Activated CD4-positive, alpha-beta memory T cell treated with anti-CD3 and anti-CD28 coated beads for 36 hours (primary cell): ENCODE measurements at places on chromosomes 1 and 21.

- no peaks in the 10 kb centered on the region for H3K4me1 ChIP-seq
- H3K27me3 ChIP-seq, result peaks cover 7% of the 10 kb centered on the region
- H3K36me3 ChIP-seq, result no peaks in the 10 kb centered on the region
- DNase-seq, result no peak
- no peak overlapping the region for H3K4me3 ChIP-seq
Observed at GRCh38 chr1:93506126-93506525, 58.2 kb downstream of the FNBP1L start.

DNA sequence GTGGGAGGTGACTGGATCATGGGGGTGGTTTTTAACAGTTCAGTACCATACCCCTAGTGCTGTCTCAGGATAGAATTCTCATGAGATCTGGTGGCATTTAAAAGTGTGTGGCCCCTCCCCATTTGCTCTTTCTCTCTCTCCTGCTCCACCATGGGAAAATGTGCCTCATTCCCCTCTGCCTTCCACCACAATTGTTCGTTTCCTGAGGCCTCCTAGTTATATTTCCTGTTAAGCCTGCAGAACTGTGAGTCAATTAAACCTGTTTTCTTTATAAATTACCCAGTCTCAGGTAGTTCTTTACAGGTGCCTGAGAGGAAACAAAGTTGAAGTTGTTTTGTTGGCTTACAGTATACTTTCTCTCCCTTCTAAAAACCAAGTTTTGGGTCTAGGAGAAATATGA lies 23.1 kb upstream of the SLC22A15 start:
- no peak overlapping the region for H3K27ac ChIP-seq
- no peaks in the 10 kb centered on the region for H3K36me3 ChIP-seq
- no peak for DNase-seq
- no peaks in the 10 kb centered on the region for H3K4me1 ChIP-seq

DNA sequence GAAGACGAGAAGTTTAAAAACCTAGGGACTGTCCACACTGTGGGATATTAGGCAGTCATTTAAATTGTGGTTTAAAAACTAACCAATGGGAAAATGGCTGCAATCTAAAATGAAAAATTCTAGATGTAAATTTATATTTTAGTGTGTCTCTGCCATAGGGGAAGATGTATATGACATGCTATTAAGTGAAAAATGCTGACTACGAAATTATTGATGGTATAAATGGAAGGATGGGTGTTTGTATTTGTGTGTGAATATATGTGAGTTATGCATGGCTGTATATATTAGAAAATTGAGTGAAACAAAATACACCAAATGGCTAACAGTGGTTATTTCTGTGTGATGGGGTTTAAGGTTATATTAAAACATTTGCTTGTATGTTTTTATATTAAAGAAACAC lies 260.7 kb downstream of the AJAP1 start:
- peaks cover 8% of the 10 kb centered on the region for H3K27me3 ChIP-seq
- H3K27ac ChIP-seq, result no peak overlapping the region
- no peaks in the 10 kb centered on the region for H3K4me1 ChIP-seq
- H3K4me3 ChIP-seq, result no peak overlapping the region

- no peak for DNase-seq
- H3K27me3 ChIP-seq, result peaks cover 4% of the 10 kb centered on the region
- H3K27ac ChIP-seq, result no peak overlapping the region
- H3K4me3 ChIP-seq, result no peak overlapping the region
- H3K36me3 ChIP-seq, result no peaks in the 10 kb centered on the region
Observed at GRCh38 chr1:29532751-29533150, 296.4 kb downstream of the PTPRU start.

DNA sequence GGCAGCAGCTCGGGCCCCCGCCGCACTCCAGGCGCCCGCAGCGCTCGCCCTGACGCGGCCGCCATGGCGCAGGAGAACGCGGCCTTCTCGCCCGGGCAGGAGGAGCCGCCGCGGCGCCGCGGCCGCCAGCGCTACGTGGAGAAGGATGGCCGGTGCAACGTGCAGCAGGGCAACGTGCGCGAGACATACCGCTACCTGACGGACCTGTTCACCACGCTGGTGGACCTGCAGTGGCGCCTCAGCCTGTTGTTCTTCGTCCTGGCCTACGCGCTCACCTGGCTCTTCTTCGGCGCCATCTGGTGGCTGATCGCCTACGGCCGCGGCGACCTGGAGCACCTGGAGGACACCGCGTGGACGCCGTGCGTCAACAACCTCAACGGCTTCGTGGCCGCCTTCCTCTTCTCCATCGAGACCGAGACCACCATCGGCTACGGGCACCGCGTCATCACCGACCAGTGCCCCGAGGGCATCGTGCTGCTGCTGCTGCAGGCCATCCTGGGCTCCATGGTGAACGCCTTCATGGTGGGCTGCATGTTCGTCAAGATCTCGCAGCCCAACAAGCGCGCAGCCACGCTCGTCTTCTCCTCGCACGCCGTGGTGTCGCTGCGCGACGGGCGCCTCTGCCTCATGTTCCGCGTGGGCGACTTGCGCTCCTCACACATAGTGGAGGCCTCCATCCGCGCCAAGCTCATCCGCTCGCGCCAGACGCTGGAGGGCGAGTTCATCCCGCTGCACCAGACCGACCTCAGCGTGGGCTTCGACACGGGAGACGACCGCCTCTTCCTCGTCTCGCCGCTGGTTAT lies 2.8 kb downstream of the KCNJ9 start:
- peaks cover 24% of the 10 kb centered on the region for H3K4me1 ChIP-seq
- no peak overlapping the region for H3K27ac ChIP-seq
- DNase-seq, result peak; percentile 83
- H3K36me3 ChIP-seq, result peaks cover 4% of the 10 kb centered on the region
- H3K4me3 ChIP-seq, result peak overlapping the region; percentile 47
- H3K27me3 ChIP-seq, result peaks cover 36% of the 10 kb centered on the region

- peak overlapping the region; percentile 66 for H3K27ac ChIP-seq
- peaks cover 93% of the 10 kb centered on the region for H3K4me1 ChIP-seq
- H3K4me3 ChIP-seq, result peak overlapping the region; percentile 53
Observed at GRCh38 chr1:89670163-89670562, 37.2 kb downstream of the LRRC8C start.
